ENCODE measurements at places on chromosomes 13 and 19.

DNA sequence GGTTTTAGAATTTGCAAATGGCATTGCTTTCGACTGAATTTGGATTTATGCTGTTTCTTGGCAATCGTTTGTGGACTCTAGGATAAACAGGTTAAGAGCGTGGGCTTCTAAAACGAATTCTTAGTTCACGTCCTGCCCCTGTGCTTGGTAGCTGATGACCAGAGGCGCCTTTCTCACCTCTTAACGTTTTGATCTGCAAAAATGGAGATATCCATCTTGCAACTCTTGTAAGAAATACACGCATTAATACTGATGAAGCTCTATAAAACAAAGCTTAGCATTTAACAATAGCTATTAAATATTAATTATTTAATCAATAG is 580 bp upstream of the KATNAL1 start:
- DNase-seq, result no peak

- DNase-seq, result no peak
These were observed 127.3 kb downstream of the FGF9 start for GRCh38 chr13:21798181-21798580.

DNA sequence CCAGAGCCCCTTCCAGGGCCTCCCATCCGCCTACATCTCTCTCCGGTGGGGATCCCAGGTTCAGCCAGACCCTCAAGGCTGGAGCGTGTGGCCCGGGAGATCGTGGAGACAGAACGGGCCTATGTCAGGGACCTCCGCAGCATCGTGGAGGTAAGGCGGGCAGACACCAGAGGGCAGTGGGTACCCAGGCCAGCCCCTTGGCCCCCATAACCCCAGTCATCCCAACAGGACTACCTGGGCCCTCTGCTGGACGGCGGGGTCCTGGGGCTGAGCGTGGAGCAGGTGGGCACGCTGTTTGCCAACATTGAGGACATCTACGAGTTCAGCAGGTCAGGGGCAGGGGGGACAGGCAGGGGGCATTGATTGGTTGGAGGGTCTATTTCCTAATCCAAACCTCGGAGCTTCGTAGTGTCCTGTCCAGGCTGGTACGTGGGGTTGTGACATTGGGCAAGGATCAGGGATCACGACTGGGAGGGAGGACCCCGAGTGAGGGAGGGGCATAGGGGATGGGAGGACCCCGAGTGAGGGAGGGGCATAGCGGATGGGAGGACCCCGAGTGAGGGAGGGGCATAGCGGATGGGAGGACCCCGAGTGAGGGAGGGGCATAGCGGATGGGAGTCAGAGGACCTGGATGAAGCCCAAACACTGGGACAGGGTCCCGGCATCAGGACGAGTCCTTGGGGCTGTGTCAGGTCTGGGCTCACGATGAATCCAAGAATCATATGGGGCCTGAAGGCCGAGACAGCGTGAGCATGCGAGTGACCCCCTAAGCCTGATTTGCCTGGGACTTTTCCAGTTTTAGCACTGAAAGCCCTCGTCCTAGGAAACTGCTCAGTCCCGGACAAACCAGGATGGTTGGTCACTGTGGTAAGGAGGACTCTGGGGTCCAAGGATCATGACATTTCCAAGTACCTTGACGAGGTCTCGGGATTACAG is 2.9 kb downstream of the PLEKHG2 start:
- DNase-seq, result no peak

- DNase-seq, result peak; percentile 8
These were observed 25.5 kb upstream of the MCF2L start for GRCh38 chr13:112943309-112944125.

GRCh38 chr19:5718579-5719273 is 1.2 kb downstream of the LONP1 start:
- DNase-seq, result peak; percentile 25

DNA sequence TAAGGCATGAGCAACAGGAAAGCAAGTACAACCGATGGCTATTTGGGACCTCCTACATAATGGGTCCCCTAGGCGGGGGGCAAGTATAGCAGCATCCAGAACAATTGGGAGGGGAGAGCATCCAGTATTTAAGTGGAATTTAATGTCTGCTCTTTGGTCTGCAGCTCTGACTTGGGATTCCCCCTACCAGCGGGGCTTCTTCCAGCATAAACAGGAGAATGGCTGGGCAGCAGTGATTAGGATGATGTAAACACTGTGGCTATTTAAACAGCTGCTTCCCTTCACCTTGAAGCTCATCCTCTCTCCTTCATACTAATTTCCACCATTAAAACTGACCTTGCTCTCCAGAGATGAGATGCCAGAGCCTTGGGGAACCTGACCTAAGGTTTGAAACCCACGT is 73.9 kb upstream of the OXGR1 start:
- no peak for DNase-seq

- DNase-seq, result peak; percentile 74
These were observed at the start of gene ZNF154 for GRCh38 chr19:57708641-57709361. Gene ZNF154 (minus strand): TSS chr19:57709204. CDS start chr19:57708971, 233 bp downstream.

DNA sequence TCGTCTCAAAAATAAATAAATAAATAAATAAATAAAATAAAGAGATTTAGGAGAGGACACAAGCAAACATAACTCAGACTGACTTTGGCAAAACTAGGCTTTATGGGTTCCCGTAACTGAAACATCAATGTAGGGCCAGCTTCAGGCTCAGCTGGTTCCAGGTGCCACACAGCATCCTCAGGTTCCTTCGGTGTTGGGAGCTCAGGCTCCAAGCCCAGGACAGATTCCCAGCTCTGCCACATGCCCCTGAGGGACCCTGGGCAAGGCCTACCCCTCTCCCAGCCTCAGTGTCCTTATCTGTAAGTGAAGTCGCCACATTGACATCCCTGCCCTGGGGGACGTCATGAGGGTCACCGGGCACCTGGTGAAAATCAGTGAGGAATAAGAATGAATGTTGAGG is 18.7 kb downstream of the MISP start:
- no peak for DNase-seq

- DNase-seq, result no peak
These were observed 65.3 kb downstream of the ABCC4 start for GRCh38 chr13:95235974-95236373.

DNA sequence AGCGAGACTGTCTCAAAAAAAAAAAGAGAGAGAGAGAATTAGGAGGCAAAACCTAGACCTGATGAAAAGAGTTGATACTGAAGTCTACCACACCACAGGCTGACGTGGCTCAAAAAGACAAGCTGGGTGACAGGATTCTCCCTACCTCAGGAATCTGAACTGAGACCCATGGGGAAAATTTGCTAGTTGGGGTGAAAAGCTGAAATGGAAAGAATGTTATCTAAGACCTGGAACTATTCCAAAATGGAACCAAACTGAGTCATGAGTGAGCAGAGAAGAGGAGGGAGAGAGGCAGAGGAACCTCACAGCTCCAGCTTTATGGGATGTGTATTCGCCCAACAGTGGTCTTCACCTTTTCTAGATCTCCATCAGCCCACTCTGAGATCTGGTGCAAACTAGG is 11.7 kb downstream of the SMG9 start:
- DNase-seq, result no peak
